ENCODE measurements at places on chromosomes 7 and 10.

DNA sequence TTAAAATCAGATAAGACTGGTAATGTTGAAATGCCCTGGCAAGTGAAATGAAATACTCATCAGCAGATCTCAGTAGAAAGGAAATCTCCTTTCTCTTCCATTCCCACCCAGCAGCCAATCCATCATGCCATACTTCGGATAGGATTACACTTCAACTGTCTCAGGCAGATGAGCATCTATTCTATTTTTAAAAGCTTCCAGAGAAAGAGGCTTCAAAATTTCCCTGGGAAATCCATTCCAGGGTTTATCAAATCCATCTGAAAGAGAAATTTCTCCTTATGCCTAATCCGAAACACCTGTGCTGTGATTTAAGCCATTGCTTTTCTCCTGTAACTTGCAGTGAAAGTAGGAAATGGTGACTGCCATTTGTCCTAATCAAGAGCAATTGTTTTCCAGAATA is 60.4 kb upstream of the RAPGEF5 start:
- no peak for DNase-seq

DNA sequence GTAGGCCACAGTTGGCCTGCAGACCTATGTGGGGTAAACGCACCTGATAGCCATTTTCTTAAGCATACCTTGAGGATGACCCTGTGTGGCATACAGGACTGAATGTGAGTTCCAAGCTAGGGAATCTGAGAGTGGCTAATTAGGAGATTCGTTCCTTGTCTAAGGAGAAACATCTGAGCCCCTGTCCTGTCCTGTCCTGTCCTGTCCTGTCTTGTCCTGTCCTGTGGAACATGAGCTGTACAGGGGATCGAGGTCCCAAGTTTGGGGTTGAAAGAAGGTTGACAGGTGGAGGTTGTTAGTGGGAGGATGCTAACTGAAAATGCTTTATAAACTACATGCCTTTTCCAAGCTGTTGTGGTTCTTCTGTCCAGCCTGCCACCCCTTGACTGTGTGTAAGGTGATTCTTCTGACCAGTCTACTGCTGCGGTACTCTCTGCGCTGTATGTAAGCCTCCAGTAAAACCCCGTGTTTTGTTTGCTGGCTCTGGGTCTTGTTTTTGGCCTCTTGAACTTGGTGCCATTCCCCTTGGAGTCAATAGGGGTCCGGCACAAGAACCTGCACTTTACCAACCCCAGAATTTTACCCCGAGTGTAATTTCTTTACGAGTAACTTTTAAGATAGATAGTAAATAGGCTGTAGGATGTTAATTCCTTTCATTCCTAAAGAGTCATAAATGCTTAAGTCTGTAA is 26.4 kb downstream of the ZNRF2 start:
- DNase-seq: no peak

DNA sequence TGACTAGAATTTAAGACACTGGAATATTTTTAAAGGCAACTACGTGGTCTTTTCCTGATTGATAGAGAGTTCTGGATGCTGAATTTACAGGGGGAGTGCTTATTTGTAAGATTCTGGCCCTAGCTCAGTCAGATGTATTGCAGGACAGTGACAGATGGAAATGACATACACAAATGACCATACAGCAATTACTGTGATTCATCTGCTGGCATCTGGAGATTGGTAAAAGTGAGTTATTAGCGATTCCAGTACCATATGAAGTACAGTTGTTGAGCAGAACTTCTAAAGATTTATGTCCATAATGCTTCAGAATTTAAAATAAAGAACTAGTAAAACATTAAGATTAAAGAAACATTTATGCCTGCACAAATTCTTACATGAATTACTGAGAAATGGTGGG is 243.2 kb downstream of the CRPPA start:
- DNase-seq: no peak

- no peak for DNase-seq
Observed at GRCh38 chr7:151742713-151743480, 134.0 kb downstream of the PRKAG2 start.

- no peak for DNase-seq
Observed at GRCh38 chr10:75074711-75075445, 36.6 kb upstream of the SAMD8 start.

DNA sequence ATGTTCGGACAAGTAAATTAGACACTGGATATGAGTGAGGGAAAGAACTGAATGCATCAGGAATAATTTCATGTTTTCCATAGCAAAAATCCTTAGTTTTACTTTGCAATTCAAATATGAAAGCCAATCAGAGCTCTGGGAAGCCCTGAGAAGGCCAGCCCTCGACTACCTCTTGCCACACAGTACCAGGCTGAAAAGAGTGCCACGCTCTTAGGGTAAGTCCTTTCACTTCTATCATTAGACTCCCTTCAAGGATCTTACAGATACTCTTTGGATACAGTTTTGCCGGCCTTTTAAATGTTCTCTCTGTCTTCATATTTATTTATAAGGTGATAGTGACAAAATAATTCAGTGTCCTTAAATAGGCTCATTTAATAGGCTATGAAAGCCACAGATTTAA is 1.9 kb downstream of the COBL start:
- DNase-seq: no peak

- no peak for DNase-seq
Observed at GRCh38 chr10:3066317-3067117, 831 bp upstream of the PFKP start.

DNA sequence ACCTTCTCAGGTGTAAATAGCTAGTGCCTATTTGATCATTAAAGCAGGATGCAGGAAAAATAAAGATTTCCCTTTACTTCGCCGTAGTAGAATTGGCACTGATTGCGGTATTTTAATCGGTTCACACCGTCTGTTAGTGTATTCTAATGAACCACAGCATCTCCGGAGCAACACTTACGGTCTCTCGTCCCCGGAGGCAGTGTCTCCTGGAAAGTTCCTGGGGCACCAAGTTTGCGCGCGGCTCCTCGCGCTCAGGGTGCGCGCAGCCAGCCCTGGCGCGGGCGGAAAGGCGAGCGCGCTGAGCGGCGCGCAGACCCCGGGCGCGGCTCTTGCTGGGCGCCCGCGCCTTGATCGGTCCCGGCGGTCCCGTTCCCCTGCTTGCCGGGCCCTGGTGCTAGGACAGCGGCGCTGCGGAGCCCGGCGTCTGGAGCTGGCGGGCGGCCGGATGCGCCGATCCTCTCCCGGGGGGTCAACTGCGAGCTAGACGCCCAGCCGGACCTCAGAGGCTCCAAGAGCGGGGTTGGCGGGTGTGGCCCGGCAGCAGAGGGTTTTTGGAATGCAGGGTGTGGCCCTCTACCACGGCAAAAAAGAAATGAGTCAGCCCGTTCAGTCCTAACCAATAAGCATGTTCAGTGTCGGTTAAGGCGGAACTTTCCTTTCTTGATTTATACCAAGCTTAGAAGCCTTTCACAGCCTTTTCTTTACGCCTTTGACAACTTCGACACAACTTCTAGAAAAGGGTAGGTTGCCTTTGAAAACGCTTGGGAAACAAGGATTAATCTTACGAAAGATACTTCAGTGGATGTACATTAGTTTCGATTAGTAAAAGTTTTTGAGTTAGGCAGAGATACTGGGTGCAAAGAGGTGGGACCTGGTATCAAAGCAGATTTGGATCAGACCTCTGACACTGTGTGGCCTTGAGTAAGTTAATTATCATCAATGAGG is 166.8 kb upstream of the ASAH2 start:
- DNase-seq: peak; percentile 89
